ENCODE measurements at places on chromosomes 16 and 17.

- H3K4me3 ChIP-seq = no peak overlapping the region
- H3K27ac ChIP-seq = no peak overlapping the region
- peak; percentile 47 for DNase-seq
Measured at GRCh38 chr17:81097943-81098308, 63.0 kb downstream of the BAIAP2 start.

- H3K4me3 ChIP-seq = no peak overlapping the region
- H3K36me3 ChIP-seq = no peaks in the 10 kb centered on the region
- H3K4me1 ChIP-seq = no peaks in the 10 kb centered on the region
Measured at GRCh38 chr16:47726031-47726675, 265.0 kb downstream of the PHKB start.

GRCh38 chr17:74682028-74682427, 30.7 kb downstream of the CD300LF start:
- H3K4me3 ChIP-seq = no peak overlapping the region
- no peak for DNase-seq
- H3K27me3 ChIP-seq = no peaks in the 10 kb centered on the region
- peaks cover 19% of the 10 kb centered on the region for H3K4me1 ChIP-seq
- H3K36me3 ChIP-seq = no peaks in the 10 kb centered on the region

DNA sequence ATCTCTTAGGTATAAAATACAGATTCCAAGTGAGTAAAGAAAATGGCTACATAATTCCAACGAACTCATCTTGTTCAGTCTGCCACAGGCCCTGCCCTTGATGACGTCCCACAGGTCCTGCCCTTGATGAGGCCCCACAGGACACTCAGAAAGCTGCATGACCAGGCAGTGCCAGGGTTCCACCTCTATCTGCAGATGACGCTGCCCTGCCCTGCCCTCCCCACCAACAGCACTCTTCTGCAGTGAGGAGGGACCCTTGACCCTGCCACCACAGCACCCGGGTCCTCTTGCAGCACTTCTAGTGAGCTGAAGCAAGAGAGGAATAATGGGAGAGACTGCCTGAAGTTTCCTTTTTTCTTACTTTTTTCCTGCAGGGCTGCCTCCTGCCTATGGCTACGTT, 118.4 kb downstream of the VPS53 start:
- H3K4me3 ChIP-seq = no peak overlapping the region
- DNase-seq = no peak
- H3K36me3 ChIP-seq = peaks cover 15% of the 10 kb centered on the region
- H3K4me1 ChIP-seq = peaks cover 2% of the 10 kb centered on the region
- H3K27ac ChIP-seq = no peak overlapping the region
- H3K27me3 ChIP-seq = no peaks in the 10 kb centered on the region

DNA sequence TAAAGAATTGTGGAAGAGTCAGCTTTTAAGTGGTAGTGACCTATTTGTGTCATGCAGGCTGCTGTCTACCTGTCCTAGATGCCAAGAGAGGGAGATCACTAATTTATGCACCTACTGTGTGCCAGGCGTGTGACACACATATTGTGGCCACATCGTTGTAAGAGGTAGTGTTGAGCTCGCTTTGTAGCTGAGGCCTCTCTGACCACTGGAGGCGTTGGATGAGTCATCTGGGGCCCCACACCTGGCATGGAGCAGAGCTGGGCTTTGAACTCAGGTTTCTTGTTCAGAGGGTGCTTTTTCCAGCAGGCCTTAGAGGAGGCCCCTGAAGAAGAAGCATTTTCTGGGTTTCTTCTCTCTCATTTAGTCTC, 52.3 kb upstream of the LGALS9 start:
- H3K4me1 ChIP-seq = peaks cover 73% of the 10 kb centered on the region
- DNase-seq = peak; percentile 87
- no peaks in the 10 kb centered on the region for H3K27me3 ChIP-seq
- peak overlapping the region; percentile 91 for H3K27ac ChIP-seq
- H3K4me3 ChIP-seq = peak overlapping the region; percentile 27
